ENCODE measurements at places on chromosomes 5 and 9.

DNA sequence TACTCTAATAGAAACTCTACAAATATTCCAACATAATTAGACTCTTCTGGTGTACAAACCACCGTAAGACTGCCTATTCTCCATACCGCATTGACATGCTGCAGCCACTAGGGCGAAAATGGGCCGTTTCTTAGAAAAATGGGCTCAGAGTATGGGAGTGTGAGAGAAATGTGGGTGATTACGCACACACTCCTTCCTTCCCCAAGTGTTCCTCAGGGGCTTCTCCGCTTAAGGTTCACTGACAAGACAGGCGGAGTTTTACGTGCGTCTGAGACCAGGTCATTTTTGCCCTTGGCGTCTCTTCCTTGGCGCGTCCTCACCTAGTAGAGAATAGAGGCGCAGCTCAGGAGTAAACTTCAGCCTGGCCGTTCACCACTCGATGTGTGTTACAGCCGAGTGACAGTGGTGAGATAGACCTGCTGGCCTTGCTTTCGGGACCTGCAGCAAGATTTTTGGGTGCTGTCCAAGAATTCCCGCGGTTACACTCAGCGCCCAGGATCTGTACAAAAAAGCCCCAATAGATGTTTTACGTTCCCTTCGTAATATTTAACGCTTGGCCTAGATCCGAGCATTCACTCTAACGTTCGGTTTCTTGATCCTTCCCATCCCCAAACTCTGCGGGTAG lies 1.8 kb upstream of the NTRK2 start:
- peak; percentile 41 for DNase-seq

- no peak for DNase-seq
Measured at GRCh38 chr5:116380621-116381020, 194.0 kb downstream of the SEMA6A start.

DNA sequence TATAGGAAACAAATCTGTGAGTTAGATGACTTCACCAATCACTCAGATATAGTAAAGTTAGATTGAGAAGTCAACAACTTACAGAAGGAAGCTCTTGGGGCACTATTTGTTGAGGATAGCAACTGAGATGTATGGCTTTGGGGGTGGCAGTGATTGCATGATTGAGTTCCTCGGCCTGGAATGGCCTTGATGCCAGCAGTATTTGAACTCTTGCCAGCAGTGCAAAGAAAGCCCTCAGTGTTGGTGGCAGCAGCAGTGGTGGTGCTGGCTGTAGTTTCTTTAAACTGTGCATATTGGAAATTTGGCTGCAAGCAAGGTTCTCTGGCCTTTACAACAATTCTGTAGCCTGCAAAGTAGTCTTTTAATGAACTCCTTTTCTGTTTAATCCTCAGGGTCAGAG lies 41.4 kb upstream of the PJA2 start:
- DNase-seq, result no peak

DNA sequence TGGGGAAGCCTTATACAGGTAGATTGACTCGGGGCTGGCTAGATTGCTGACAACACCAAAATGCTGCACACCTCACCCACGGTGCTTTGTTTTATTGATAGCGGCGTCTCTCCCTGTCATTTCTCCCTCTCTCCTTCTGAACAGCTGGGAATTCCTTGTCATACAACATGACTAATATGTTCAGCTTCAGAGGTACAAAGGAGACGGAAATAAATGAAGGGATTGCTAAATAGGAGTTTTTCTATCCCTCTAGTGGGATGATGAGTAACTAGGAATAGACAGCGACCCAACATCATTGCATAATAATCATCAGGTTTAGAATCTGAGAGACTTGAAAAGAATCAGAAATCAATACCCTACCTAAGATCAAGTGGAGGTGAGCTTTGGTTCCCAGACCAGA lies 337.7 kb upstream of the PANK3 start:
- peak; percentile 33 for DNase-seq

GRCh38 chr5:157350939-157351801 lies 85.2 kb downstream of the CYFIP2 start:
- DNase-seq, result no peak

- DNase-seq, result no peak
Measured at GRCh38 chr9:14500705-14501104, 186.8 kb upstream of the NFIB start.

DNA sequence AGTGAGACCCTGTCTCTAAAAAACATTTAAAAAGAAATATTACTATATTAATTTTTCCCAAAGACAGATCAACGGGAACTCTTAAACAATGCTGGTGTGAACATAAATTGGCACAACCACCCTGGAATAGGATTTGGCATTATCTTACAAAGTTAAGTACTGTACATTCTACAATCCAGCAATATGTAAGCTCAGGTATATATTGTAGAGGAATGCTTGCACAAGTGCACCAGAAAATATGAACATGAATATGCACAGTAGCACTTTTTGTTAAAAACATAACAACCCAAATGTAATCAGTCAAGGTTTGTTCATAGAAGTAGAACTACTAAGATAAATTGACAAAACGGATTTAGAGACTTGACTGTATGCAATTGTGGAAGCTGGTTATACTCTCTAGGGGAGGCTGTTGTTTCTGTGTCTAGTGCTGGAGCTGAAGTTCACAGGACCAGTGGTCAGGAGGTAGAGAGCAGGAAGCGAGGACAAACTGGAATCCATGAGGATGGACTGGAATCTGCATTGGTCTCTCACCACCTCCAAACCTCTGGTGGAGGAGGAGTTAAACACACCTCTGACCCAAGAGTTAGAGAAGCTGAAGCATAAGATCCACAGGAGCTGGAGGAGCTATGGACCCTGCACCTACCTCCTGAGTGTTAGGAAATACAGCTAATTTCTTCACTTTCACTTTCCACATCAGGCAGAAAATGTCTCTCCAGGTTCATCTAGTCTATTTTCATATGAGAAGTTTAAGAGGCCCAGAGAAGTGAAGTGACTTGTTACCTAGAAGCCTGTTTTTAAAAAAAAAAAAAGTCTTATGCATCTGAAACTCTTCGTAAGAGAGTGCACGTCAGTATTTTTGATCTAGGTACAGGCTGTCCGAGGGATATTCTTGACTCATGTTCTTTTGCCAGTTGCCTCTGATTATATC lies 20.3 kb upstream of the RIC1 start:
- DNase-seq, result no peak

- no peak for DNase-seq
Measured at GRCh38 chr9:137199411-137200121, 975 bp downstream of the TPRN start.

DNA sequence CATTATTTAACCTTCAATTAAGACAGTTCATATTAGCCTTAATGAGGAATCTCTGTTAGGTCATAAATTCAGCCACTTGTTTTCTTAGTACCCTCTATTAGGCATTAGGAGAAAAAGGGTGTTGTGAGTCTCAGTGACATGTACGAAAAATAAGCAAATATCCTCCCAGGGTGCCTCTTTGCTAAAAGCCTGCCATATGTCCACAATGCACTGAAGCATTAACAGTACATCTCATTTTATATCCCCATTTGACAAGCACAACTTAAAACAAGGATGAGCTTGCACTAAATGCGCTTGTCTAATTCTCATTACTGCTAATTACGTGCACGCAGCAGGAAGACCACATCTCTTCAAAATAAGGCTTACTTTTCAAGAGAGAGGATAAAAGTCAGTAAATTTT lies 48.4 kb upstream of the SRFBP1 start:
- DNase-seq, result no peak

- DNase-seq, result no peak
Measured at GRCh38 chr5:2201832-2202231, 319.1 kb upstream of the IRX4 start.

DNA sequence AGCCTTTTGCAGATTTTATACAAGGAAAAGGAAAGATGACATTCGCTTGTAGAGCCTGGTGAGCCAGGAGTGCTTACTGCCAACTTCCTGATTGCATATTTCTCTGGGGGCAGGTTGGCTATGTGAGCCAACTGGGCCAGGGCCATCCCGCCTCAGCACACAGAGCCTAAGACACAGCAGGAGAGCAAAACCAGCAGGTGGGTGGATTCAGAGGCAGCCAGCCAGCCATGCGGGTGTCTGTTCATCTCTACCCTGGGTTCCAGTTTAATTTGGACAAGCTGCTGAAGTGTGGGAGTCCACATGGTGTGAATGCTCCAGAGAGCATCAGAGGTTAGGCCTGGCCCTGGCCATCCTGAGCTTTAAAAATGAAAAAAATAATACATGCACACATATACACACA lies 291.4 kb downstream of the ARHGEF28 start:
- DNase-seq, result no peak

DNA sequence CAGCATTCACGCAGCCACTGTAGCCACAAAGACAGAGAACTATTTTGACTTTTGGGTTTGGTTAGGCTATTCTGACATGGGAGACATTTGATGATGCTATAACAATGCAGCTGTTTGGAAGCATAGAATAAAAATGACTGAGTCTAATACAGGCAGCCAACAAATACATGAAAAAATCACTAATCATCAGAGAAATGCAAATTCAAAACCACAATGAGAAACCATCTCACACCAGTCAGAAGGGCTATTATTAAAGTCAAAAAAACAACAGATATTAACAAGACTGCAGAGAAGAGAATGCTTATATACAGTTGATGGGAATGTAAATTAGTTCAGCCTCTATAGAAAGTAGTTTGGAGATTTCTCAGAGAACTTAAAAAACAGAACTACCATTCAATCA lies 107.1 kb upstream of the POC5 start:
- DNase-seq, result no peak

- DNase-seq, result no peak
Measured at GRCh38 chr9:105447386-105447813, 434 bp upstream of the FSD1L start.

DNA sequence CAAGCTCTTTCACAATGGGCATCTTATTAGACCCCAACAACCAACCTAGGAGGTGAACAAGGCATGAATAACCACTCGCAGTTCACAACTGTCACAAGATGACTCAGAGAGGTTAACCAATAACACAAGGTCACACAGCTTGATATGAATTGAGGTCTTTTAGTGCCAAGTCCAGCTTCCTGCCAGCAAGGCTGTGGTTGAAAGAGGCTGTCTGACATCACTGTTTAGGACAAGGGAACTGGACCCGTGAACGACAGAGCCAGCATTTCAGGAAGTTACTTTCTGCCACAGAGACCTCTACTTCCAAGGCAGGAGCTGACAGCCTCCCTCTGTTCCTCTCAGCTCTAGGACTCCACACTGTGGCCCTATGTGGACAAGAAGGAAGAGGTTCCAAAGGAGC lies 53.4 kb upstream of the ALDH1B1 start:
- peak; percentile 56 for DNase-seq

- DNase-seq, result peak; percentile 95
Measured at GRCh38 chr9:128322404-128323211, at the start of the genes COQ4 and TRUB2. Gene COQ4 (plus strand): TSS chr9:128322839. CDS start chr9:128322859, 20 bp downstream. Gene TRUB2 (minus strand): TSS chr9:128322447. CDS start chr9:128322408, 39 bp downstream.

- no peak for DNase-seq
Measured at GRCh38 chr9:14343261-14344031, 29.5 kb upstream of the NFIB start.

GRCh38 chr5:79561525-79561893 lies 47.6 kb upstream of the HOMER1 start:
- no peak for DNase-seq

GRCh38 chr5:115456056-115456455 lies 88.5 kb downstream of the FEM1C start:
- DNase-seq, result no peak

DNA sequence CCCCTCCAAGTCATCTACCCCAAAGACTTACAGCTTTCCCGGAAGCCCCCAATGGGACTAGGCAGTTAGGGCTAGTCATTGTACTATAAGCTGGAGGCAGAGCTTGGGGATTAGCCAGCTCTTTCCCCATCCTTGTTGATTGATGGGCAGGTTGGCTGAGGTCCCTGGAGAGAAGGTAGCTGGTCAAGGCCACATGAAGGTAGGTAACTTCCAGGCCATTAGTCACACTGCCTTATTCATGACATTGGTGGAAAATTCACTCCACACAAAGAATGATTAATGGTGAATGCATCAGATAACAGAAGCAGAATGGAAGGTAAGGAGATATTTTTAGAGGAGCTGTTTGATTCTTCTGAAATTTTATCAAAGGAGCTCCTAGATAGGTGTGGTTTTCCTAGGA lies 49.5 kb upstream of the TGFBR1 start:
- DNase-seq, result no peak

GRCh38 chr9:7671847-7672246 lies 127.7 kb downstream of the DMAC1 start:
- DNase-seq, result no peak

DNA sequence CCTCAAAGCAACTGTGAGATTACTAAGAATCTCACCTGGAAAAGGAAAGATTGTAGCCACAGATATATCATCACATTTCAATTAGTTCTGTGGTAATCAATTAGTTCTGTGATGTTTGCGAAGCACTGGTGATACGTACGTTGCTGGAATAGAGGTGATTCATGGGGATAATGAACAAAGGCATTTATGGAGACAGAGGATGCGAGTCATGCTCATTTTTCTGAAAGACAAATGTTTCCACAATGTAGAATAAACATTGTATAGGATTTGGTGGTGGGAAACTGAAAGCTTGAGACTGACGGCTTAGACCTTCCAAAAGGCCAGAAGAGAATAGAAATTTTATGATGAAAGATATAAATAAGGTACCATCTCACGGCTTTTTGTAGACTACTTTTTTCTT lies 507.3 kb upstream of the TYRP1 start:
- DNase-seq, result peak; percentile 62

- no peak for DNase-seq
Measured at GRCh38 chr9:2281803-2282185, 266.6 kb downstream of the SMARCA2 start.

- no peak for DNase-seq
Measured at GRCh38 chr9:93190133-93190525, 6.2 kb downstream of the WNK2 start.

- no peak for DNase-seq
Measured at GRCh38 chr5:165055476-165055875, 1550.1 kb downstream of the MAT2B start.

- peak; percentile 73 for DNase-seq
Measured at GRCh38 chr9:7970681-7971330, 171.2 kb upstream of the DMAC1 start.

DNA sequence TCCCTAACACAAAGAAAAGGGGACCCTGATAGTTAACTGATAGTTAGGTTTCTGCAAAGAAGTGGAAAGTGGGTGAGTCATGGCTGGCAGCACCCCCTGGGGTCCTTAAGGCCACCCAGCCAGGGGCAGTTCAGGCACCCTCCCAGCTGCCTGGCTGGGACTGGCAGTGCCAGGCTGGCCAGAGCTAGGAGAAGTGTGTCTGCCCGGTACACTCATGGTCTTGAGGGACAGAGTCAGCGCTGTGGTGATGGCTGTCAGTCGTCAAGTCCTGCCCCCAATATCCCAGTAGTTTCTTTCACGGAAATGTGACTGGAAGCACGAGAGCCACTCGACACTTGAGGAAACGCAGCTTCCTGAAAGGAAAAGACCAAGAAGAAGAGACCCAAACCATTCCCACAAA lies 22.3 kb upstream of the CNOT6 start:
- DNase-seq, result no peak
